ENCODE measurements at places on chromosomes 2 and 18.

DNA sequence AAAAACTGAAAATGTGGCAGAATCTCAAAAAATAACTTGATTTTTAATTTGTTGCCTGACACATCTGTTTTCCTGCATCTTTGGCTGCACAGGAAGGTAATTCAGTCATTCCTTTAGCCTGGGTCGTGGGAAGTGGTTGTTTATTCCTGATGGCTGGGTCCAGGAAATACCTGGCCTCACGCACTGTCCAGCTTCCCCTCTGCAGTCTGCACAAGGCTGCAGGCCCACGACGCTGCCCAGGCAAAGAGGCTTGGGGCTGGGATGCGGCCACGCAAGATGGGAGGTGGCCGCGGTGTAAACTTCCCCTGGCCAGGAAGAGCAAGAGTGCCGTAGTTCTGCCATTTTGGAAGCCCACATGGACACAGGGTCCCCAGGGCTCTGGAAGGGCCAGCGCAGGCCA, 28.2 kb downstream of the TSHZ1 start:
- no peak for DNase-seq

- DNase-seq, result no peak
Observed at GRCh38 chr2:164808776-164809175, 32.8 kb downstream of the COBLL1 start.

- DNase-seq, result no peak
Observed at GRCh38 chr2:96899413-96899741, 29.5 kb upstream of the SEMA4C start.

DNA sequence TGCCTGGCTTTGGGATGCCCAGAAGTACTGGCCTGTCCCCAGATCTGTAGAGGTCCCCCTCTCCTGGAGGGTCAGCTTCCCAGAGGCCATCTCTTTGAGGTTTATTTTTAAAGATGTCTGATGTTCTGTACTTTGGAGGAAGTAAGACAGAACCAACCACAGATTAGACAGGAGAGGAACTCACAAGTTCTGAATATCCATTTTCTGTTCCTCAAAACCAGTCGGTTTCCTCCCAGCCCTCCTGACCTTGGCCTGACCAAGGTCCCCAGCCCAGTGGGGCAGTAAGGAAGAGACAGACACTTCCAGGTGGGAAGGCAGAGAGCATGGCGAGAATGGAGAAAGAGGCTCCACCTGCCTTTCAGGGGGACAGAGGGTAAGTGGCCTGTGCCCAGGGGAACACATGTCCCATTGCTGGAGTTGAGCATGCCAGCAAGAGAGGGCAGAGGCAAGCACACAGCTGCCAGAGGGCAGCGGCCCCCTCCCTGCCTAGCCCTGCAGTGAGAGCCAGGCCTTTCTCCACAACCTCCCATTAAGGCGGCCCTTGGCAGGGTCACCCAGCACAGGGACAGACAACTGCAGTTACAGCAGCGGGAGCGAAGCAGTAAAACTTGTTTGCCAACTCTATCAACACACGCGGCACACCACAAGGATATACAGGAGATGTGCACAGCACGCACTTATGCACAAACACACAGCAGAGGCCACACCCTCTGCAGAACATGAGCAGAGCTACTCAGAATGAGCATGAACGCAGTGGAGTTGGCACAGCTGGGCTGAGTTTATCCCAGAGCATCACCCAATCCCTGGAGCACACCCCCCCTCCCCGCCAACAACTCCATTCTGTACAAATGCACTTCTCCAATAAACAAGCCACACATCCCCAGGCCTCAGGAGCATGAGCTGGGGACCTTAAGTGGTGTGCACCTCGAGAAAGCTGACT, 18.5 kb upstream of the SEMA4C start:
- no peak for DNase-seq

DNA sequence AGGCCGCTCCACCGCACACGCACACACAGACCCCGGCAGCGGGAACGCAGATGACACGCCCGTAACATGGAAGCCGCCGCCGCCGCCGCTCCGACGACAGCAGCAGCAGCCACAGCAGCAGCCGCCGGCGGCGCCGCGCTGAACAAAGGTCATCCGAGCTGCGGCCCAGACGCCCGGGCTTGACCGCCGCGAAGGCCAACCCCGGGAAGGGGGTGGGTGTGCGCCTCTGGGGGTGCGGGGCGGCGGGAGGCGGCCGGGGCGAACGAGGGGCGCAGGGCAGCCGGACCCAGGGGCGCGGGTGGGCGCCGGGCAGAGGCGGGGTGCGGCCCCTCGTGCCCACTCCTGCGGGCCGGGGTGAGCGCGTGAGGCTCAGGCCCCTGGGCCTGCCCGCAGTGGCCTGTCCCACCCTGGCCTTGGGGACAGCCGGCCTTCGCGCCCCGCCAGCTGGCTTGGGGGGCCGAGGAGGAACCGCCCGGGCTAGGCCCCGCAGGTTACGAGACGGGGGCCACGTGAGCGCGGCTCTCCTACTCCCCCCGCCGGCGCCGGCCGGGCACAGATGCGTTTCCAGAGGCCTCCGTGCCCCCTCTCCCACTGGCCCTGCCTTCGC, 1.0 kb upstream of the ZNF532 start:
- peak; percentile 25 for DNase-seq

- DNase-seq, result no peak
Observed at GRCh38 chr2:132608311-132608710, 61.7 kb downstream of the LYPD1 start.

- no peak for DNase-seq
Observed at GRCh38 chr18:12647773-12648172, 10.1 kb downstream of the SPIRE1 start.

DNA sequence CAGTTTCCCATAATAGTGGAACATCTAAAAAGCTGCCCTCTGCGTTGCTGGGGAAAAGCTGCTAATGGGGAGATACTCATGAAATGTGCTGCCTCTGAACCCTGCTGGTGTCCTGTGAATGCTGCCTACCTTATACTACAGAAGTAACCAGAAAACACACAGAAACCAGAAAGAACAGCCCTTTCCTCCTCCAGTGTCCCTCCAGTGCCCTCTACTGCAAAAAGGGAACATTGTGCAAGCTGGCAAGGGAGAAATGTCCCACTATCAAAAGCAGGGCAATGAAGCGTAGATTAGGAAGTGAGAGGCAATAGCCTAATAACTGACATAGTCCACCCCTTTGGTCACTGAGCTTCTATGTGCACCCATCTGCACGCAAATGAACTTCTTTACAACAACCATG, 162.7 kb upstream of the ETAA1 start:
- no peak for DNase-seq

DNA sequence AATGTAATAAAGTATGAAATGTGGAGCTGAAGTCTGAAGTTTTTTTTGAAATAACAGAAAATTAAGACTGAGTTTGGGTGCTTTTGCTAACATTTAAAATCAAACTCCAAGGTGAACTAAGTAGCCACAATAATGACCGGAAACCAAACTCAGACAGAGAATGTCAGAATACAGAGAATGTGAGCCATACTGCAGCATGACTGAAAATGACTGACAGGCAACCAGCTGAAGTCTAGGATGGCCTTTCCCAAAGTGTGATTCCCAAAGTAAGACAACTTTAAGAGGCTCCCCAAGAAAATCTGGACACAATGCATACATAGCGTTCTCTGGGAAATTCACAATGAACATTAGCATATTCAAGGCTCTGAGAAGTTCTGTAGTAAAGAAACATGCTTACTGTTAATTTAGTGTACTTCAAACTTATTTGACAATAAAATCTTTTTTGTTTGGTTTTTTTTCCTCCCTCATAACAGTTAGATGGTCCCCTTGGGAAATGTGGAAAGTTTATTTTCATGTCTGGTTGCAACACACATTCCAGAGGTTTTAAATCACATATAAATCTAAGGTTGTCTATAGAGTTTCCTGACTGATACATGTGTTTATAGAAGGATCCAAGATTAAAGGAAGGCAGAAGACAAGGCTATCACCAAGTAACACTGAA, 28.6 kb downstream of the PLA2R1 start:
- no peak for DNase-seq

DNA sequence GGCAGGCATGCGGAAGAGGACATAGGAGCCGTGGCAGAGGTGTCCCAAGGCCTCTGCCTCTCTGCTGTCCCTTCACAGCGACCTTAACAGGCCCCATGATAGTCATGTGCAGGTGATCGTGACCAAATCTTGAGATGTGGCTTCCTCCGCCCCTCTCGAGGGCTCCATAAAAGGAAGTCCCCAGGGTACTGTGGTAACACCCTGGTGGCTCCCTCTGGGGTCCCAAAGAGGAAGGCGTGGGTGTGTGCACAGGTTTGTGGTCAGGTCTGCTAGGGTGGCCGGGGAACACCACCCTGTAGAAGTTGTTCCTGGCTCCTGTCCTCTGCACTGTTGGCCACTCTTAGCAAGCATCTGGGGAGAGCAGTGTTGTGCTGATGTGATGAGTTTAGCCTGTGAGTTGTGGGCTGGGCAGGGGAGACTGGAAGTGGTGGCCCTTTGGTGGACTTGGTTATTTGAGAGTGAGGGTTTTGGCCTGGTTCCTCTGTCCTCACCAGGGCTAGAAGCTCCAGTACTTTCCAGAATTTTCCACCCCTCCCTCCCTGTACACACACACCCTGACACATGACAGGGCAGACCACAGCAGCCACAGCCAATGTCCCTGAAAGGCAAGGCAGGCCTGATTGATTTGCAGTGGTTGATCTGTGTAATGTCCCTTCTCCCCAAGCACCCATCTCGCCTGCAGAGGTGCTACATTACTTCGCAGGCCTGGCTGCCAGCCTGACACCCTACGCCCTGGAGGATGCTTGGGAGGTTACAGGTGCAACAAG, 68.9 kb upstream of the BOD1L2 start:
- no peak for DNase-seq

DNA sequence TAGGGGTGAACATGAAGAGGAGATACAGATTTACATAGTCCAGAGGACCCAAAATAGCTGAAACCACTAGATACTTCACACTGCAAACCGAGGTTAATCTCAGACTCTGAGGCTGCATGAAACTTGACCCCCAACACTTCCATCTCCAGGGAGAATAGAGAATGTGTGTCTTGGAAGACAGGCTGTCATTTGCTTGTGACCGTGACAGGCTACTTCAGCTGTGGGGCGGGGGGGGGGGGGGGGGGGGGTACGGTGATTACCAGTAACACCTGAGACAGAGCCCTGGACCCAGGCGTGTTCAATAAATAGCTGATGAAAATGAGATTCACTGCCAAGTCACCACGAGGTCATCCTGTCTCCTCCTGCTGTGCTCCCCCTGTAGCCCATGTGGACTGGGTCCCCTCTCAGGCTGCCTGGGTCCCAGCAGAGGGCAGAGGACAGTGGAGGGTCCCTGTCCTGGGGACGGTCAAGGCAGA, 5.7 kb upstream of the KLHL29 start:
- no peak for DNase-seq

GRCh38 chr2:182666674-182667314, 49.3 kb upstream of the DNAJC10 start:
- no peak for DNase-seq

- no peak for DNase-seq
Observed at GRCh38 chr2:218570850-218571249, 2.2 kb downstream of the CNOT9 start.

GRCh38 chr2:95530734-95531133, 46.2 kb upstream of the TRIM43B start:
- DNase-seq, result no peak

GRCh38 chr2:216994353-216994854, 134.5 kb upstream of the TNP1 start:
- no peak for DNase-seq

- no peak for DNase-seq
Observed at GRCh38 chr2:164786787-164787186, 54.8 kb downstream of the COBLL1 start.

DNA sequence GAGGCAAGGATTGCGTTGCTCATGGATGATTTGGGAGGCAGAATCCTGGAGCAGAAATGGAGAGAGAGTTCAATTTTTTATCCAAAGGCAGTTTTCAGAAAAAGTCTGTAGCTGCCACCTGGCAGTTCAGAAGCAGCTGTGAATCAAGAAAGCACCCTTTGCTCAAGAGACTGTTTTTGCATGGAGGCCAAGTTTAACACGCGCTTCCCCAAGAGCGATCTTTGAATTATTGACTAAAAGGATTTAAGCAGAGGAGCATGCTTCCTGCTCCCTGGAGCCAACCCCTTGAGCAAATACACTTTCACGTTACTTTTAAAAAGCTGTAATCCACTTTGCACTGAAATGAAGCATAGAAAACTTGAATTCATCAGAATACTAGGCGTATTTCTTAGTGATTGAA, 252.4 kb downstream of the RNF144A start:
- no peak for DNase-seq

- no peak for DNase-seq
Observed at GRCh38 chr2:101830555-101830954, 133.0 kb downstream of the MAP4K4 start.

DNA sequence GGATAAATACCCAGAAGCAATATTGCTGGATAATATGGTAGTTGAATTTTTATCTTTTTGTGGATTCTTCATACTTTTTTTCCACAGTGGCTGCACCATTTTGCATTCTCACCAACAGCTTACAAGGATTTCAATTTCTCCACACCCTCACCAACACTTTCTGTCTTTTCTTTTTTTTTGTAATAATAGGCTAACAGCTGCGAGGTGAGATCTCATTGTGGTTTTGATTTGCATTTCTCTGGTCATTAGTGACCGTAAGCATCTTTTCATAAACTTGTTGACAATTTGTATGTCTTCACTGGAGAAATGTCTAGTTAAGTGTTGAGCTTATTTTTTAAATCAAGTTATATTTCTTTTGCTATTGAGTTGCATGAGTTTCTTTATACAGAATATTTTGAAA, 17.6 kb upstream of the SLC9A2 start:
- no peak for DNase-seq

DNA sequence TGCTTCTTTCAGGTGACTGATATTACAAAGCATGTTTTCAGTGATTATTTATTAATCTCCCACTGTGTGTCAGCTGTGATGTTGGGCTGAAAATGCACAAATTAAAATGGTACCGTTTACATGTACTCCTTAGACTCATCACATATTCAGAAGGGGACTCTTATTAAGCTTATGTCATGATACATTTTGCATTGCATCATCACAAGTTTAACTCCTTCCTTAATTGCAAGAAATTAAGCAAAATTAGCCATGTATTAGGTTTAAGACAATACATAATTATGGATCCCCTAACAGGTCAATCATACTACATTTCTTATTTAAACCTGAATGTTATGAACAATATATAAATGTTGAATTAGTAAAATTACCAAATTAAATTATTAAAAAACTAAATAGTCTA, 899.1 kb downstream of the TMEM182 start:
- no peak for DNase-seq

DNA sequence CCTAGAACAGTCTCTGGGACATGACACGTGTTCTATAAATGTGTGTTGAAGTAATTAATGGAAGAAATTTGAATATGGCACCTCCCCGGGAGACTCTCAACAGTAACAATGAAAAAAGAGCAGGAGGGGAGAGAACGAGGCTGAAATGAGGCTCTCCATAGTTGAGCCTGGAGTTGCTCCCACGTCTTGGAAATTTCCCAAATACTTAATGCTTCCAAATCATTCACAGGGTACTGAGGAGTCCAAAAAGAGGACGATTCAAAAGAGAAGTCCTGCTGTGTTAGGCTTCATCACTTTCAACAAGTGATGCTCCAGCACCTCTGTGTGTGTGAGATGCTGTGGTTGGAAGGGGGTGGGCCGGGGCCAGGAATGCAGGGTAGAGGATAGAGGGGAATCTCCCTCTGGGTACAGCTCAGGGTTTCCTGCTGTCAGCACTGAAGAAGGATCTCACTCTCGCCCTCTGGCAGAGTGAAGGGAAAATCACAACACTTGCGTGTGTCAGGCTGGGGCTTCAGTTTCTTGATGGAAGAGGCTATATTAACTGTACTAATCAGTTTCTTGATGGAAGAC, 18.1 kb upstream of the ZNF407 start:
- DNase-seq, result no peak

GRCh38 chr2:23020659-23021058, 364.3 kb upstream of the KLHL29 start:
- DNase-seq, result no peak

All from activated CD4-positive, alpha-beta T cell treated with anti-CD3 and anti-CD28 coated beads for 1 hour (primary cell).